ENCODE measurements at places on chromosomes 1 and 21. TPM values are rescaled to one million over a fixed set of nuclear protein-coding genes. Genes with fewer than 3 reads are reported as not detected.

The KCNH1 gene
- total RNA-seq = not detected

The ATP6V1G3 gene
- not detected for total RNA-seq

The CDA gene
- 0.62 TPM for total RNA-seq

The ZNF593OS gene
- total RNA-seq = not detected

The MAN1A2 gene
- total RNA-seq = 28.7 TPM

The PLA2G2C gene
- not detected for total RNA-seq

The CLDN17 gene
- total RNA-seq = not detected

The LINGO4 gene
- not detected for total RNA-seq

The LAMB3 gene
- total RNA-seq = 0.85 TPM

The SESN2 gene
- 19.7 TPM for total RNA-seq

The OLFM3 gene
- total RNA-seq = not detected

The UBXN11 gene
- total RNA-seq = 23.7 TPM

The SLC2A5 gene
- 0.26 TPM for total RNA-seq

The CRYAA gene
- 2.1 TPM for total RNA-seq

The RGS8 gene
- not detected for total RNA-seq

The HTR6 gene
- 0.10 TPM for total RNA-seq

The LMOD1 gene
- 0.13 TPM for total RNA-seq

The DRAXIN gene
- total RNA-seq = 0.13 TPM

The VHLL gene
- total RNA-seq = 0.28 TPM

The HSD3B1 gene
- not detected for total RNA-seq

The ATP1A2 gene
- total RNA-seq = 0.15 TPM

The LIN28A gene
- 0.64 TPM for total RNA-seq

The RBM8A gene
- 172 TPM for total RNA-seq

The MRPL9 gene
- 98.3 TPM for total RNA-seq

The TNNI3K gene
- total RNA-seq = not detected

The TSPAN2 gene
- not detected for total RNA-seq

The FAM229A gene
- 6.7 TPM for total RNA-seq

The HES4 gene
- total RNA-seq = 74.2 TPM

The BRINP2 gene
- total RNA-seq = not detected

The GJB3 gene
- 0.15 TPM for total RNA-seq

The C1orf141 gene
- total RNA-seq = not detected

The PLEKHN1 gene
- 9.8 TPM for total RNA-seq

The SV2A gene
- 2.9 TPM for total RNA-seq

The ERICH3 gene
- total RNA-seq = not detected

The MCOLN3 gene
- 14.2 TPM for total RNA-seq

The C1orf210 gene
- total RNA-seq = not detected

The CYP2J2 gene
- not detected for total RNA-seq

The ANGPTL7 gene
- not detected for total RNA-seq

The GRIK1 gene
- not detected for total RNA-seq

The RGS13 gene
- not detected for total RNA-seq

The CFAP107 gene
- total RNA-seq = not detected

The OR2M3 gene
- not detected for total RNA-seq

The TNFRSF25 gene
- total RNA-seq = 7.0 TPM

The IFI44L gene
- total RNA-seq = 0.10 TPM

The TCHHL1 gene
- total RNA-seq = not detected

The RRAGC gene
- total RNA-seq = 44.3 TPM

The C1orf116 gene
- 0.08 TPM for total RNA-seq

The RNU1-3 gene
- total RNA-seq = 1,290 TPM

The CHIA gene
- not detected for total RNA-seq

The SLC6A17 gene
- 5.7 TPM for total RNA-seq
